Vagina (tissue), 2 donors: ENCODE measurements at places on chromosomes 7 and 10. TPM values are rescaled to one million over a fixed set of nuclear protein-coding genes. Genes with fewer than 3 reads are reported as not detected.

- DNase-seq = no peak
These were observed 27.3 kb downstream of the SMKR1 start for GRCh38 chr7:129529643-129530042.

GRCh38 chr10:86899670-86900276 lies 57.6 kb downstream of the MMRN2 start:
- no peak for DNase-seq

The ASB15 gene
- not detected for total RNA-seq

DNA sequence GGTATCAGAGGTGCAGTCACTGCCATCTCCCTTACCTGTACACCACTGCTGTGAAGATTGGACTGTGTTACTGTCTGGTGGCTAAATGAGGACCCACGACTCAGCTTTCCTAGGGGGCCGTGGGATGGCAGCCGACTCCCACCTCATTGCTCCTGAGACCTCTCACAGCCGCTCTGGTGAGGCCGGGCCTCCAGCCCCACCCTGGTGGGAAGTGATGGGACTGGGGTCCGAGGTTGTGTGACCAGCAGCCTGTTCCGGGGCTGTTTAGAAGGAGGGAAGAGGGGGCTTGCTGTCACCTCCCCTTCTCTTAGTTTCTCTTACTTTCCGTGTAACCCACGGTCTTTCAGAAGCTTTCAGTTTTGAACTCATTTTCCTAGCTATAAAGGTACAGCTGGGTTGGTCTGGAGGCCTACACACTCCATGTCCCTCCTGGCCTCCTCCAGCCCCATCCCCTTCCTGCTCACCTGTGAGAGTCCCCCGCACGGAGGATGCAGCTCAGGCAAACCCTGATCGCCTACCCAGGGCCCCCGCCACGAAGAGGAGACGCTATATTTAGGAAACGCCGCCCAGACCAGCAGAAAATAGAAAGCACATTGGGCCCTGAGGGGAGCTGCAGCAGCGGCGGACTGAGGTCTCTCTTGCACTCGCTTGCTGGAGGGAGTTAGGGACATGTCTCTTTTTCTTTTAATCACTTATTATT lies 4.6 kb downstream of the EMX2 start:
- DNase-seq = no peak

The TMEM178B gene
- total RNA-seq = 1.2 TPM

GRCh38 chr10:15141136-15142054 lies 27.1 kb downstream of the NMT2 start:
- no peak for DNase-seq

- DNase-seq = no peak
These were observed 19.8 kb downstream of the SLC29A4 start for GRCh38 chr7:5302577-5302976.

GRCh38 chr7:155263051-155263450 lies 34.6 kb upstream of the INSIG1 start:
- no peak for DNase-seq

- DNase-seq = no peak
These were observed 37.4 kb upstream of the PDGFA start for GRCh38 chr7:556837-557557.

The GRID2IP gene
- total RNA-seq = not detected

GRCh38 chr7:8629504-8629903 lies 196.1 kb downstream of the NXPH1 start:
- DNase-seq = no peak

The C10orf67 gene
- not detected for total RNA-seq

- DNase-seq = no peak
These were observed 28.5 kb downstream of the CCNY start for GRCh38 chr10:35364808-35365207.

The WDFY4 gene
- total RNA-seq = 6.4 TPM

- DNase-seq = no peak
These were observed 312.4 kb upstream of the CDC14C start for GRCh38 chr7:48611993-48612392.

DNA sequence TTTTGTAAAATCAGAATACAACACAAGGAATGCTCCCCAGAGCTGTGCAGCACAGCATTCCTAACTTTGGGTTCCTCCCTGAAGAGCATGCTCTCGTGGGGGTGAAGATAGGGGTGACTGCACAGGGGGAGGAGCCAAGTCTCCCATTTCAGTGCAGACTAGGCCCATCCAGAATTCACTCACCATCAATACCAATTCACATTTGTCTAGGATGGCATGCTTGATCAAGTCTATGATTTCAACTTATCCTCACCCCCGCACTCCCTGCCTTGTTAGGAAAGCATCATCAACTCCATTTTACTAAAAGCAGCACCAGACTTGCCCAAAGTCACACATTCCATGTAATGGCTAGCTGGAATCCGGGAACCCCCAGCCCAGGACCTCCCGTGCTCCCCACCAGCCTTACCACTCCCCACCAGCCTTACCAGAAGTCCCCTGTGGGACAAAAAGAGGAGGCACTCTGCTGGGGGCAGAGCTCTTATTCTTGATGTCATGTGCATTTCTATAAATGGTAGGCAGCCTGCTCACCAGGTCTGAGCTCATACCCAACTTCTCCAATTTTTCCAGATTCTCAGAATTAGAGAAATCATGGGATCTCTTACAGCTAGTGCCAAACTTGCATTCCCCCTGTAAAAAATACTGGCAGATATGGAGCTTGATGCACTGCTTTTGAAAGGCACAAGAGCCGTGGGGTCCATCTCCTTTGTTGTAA lies 6.2 kb downstream of the PARP12 start:
- DNase-seq = peak; percentile 54

DNA sequence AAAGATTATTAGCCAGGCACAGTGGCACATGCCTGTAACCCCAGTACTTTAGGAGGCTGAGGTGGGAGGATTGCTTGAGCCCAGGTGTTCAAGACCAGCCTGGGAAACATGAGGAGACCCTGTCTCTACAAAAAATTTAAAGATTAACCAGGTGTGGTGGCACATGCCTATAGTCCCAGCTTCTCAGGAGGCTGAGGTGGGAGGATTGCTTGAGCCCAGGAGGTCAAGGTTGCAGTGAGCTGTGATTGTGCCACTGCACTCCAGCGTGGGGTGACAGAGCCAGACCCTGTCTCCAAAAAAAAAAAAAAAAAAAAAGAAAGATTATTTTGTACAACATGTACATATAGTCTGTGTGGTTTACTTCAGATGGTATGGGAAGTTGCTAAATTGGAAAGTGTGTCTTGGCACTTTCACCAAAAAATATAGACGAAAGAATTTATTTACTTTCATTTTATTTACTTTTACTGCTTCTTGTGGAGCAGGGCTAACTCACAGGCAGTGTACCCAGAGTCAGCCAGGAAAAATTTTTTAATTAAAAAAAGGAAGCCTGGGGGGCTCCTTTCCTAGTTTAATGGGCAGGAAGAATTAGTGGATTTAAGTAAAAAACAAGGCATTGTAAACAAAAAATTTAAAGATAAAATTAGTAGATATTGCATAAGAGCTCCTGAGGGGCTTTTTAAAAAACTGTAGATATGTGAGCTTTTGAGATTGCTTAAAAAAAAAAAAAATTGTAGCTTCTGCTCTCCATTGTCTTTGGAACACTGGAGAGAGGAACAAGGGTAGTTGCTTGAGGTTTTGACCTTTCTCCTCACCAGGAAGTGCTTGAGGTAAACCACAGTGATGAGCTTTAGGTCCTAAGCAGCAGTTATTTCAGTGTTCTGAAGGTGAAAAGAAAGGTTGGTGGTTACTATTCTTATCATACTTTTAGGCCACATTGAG lies 44.6 kb upstream of the VDAC2 start:
- DNase-seq = no peak

GRCh38 chr10:126060261-126060931 lies 164.0 kb downstream of the FANK1 start:
- no peak for DNase-seq

The CREB5 gene
- 23.1 TPM for total RNA-seq

The WEE2 gene
- total RNA-seq = not detected

GRCh38 chr7:42227541-42227935 lies 9.5 kb downstream of the GLI3 start:
- DNase-seq = no peak

The TPST1 gene
- total RNA-seq = 52.3 TPM

The SYNPO2L gene
- total RNA-seq = 0.49 TPM

The OR2A42 gene
- not detected for total RNA-seq

The CYP2E1 gene
- 2.9 TPM for total RNA-seq

The SPAG6 gene
- not detected for total RNA-seq

The LIPN gene
- not detected for total RNA-seq

DNA sequence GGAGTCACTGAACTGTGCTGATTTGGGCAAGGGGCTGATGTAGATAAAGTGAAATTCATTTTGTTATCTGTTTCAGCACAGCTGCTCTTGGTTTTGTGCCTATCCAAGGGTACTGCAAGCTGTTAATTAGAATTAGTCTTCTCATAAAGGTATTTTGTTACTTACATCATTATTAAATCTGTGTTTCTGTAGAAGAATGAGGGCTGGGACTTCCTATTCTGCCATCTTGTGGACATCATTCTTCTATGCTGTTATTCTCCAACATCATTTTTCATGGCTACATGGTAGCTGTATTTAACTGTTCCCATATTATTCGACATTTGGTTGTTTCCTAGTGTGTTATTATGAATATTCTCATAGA lies 76.2 kb upstream of the CCDC71L start:
- no peak for DNase-seq

DNA sequence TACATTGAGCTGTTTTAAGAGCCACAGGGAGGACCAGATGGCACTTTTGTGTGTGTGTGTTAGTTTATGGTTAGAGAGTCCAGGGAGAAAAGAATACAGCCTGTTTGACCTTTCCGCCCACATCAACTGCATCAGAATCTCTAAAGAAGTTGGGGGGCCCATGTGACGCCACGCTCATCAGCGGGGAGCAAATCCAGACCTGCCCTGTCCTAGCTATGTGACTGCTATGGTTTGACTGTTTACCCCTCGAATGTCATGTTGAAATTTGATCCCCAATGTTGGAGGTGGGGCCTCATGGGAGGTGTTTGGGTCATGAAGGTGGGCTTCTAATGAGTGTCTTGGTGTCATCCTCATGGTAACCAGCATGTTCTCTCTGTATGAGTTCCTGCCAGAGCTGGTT lies 128.0 kb downstream of the ADRA2A start:
- no peak for DNase-seq

DNA sequence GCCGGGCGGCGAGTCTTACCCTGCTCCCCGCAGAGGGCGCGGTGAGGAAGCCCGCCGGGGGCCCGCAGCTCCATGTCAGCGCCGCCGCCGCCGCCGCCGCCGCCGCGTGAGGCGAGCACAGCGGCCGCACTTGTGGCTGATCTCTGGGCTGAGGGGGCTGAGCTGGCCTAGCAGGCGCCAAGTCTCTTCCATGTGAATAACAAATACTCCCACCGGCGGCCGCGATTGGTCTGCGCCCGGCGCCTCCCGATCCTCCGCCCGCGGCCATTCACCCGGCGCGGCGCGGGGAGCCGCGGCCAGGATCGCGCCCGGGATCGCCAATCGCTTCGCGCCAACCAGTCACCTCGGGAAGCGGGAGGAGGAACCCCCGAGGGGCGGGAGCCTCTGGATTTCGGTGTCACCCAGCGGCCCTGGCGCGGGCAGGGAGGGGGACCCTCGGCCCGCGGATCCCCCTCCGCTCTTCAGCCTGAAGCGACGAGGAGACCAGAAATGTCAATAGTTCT lies at the start of gene GRM8:
Gene GRM8, minus strand, starts transcription at position 164 of the 503 bp plus-strand sequence.
- no peak for DNase-seq

The CD36 gene
- 102 TPM for total RNA-seq

DNA sequence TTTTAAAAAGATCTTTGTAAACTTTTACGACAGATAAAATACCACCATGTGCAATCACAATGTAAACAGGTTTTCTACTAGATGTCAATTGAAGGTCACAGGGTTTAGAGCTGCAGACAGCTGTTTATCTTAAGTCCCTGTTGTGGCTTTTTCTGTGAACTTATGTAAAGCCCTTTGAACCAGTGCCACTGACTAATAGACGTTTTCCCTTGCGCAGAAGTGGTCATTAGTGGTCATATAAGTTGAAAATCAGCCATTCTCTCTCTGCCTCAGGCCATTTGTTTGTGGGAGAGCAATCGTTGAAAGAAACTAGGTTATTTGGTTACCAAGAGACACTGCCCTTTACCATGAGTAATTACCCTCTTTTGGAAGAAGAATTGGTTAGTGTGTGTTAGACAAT lies 23.9 kb downstream of the CACNB2 start:
- DNase-seq = no peak

DNA sequence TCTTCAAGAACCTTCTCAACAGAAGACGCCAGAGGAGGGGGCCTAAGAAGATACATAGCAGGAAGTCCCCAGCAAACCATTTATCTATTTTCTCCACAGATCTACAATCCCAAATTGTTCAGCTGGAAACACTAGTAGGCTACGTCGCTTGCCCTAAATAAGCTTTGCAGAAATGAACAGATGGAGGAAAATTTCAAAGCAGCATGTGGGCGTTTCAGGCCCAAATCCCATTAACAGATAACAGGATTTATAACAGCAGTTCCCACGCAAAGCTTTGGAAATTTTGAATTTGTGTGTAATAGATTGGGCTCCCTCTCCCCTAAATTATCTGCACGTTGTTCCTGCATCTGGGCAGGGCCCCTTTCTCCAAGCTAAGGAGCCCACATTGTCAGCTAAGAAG lies 60.6 kb upstream of the FRMD4A start:
- no peak for DNase-seq

The PRSS37 gene
- not detected for total RNA-seq

GRCh38 chr7:157687158-157687557 lies 350.4 kb downstream of the DNAJB6 start:
- no peak for DNase-seq

- DNase-seq = no peak
These were observed 70.4 kb upstream of the ATRNL1 start for GRCh38 chr10:115022733-115023132.

DNA sequence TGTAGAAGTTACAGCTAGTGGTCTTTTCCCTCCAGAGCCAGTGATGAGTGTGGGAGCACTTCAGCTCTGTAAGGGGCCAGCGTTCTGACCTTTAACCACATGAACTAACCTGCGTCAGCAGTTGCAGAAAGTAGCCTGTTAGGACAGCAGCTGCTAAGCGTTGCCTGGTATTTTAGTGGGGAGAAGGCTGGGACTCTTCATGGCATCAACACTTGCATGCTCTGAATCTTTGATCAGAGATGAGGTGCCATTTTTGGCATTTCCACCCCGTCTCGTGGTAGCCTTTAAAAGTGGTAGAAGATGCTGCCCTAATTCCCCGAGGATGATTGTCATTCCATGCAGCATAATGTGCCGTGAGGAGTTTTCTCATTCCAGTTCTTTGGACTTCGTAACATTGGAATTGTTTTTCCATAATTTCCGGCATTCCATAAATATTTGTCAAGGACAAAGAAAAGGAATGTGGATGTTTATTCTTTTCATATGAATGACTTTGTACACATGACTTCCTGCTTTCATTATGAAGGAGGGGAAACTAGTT lies 92.2 kb downstream of the AVL9 start:
- no peak for DNase-seq

The SCART1 gene
- 1.5 TPM for total RNA-seq

The MYH16 gene
- total RNA-seq = not detected
